ENCODE measurements at places on chromosomes 1 and 21.

DNA sequence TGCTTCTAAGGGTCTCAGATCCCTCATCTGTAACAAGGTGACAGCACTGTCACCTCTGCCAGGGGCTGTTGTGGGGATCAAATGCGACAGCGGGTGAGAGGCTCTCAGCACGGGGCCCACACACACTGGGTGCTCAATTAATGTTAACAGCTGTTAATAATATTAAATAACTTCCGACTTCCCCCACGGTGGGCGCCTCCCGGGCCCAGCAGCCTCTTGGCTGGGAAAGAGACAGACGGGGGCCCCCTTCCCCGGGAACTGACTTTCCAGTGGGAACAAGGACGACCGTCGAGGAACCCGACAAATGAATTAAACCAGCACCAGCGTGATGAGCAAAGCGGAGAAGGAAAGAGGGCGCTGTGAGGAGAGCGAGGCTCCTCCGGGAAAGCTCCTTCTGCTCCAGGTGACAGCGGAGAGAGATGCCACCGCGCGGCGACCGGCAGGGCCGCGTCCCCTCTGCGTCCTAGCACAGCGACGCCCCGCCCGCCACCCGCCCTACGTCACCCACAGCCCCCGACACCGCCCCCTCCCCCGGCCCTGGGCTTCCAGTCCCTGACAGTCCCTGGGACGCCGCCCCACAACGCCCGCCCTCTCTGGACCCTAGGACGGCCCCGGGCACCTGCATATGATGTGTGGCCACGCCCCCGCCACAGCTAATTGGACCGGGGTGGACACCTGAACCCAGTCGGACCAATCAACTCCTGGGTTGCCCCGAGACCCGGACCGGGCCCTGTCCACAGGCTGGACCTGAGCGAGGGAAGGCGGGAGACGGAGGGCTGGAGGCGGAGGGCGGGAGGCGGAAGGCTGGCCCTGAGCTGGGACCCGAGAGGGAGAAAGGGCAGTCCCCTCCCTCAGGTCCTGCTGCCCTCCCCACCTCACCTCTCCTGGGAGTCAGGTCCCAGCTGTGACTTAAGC, 38.2 kb downstream of the MATN1 start:
- DNase-seq: peak; percentile 100

DNA sequence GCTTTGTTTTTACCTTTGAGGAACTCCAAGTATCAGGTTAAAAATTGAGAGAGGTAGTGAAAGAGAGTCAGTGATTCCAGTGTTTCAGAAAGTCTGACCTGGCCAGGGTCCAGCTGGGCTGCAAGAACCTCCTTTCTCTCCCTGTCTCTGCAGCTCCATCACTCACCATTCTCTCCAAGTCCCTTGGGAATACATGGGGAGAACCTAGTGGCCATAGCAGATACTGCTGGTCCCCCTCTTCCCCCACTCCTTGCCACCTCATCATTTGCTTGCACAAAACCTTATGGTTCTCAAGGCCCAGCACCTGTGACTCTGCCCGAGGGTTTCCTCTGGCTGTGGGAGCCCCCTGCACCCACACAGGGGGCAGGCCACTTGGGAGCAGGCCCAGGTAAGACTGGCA, 279.5 kb downstream of the KIF26B start:
- no peak for DNase-seq

- no peak for DNase-seq
These were observed 107.5 kb downstream of the ODF2L start for GRCh38 chr1:86288586-86289147.

GRCh38 chr21:35138665-35139381, 89.7 kb upstream of the RUNX1 start:
- DNase-seq: no peak

DNA sequence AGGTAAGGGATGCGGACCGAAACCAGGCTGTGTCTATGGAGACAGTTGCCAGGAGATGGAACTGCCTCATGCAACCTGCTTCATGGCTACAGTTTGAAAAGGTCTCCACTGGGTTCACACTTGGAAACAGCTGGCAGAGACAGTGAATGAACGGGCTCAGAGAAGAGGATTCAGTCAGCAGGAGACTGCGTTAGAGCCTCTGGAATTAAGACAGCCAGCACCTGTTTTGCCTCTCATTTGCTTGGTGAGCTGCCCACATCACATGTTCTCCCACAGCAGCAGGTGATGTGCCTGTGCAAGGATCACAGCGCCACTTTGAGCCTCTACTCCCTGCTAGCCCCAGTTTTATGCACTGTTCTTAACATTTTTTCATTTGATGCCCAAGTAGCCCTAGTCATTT, 321.0 kb downstream of the PLPP3 start:
- no peak for DNase-seq

DNA sequence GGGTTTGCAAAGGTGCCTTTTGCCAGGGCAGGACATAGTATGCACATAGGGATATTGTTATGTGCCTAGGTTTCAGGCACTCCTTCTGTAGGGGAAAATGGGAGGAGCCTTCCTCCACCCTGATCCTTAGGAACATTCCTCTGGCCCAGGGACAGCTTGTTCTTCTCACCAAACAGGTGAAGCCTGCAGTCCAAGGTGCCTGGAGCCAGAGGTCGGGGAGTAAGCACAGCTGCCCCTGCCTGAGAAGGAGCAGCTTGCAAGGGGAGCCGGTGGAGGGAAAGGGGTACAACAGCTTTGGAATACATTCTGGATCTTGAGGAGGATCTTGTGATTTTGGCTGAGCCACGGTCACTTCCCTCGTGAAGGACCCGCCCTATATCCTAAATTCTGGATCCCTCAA, 82.4 kb upstream of the CD1D start:
- no peak for DNase-seq

DNA sequence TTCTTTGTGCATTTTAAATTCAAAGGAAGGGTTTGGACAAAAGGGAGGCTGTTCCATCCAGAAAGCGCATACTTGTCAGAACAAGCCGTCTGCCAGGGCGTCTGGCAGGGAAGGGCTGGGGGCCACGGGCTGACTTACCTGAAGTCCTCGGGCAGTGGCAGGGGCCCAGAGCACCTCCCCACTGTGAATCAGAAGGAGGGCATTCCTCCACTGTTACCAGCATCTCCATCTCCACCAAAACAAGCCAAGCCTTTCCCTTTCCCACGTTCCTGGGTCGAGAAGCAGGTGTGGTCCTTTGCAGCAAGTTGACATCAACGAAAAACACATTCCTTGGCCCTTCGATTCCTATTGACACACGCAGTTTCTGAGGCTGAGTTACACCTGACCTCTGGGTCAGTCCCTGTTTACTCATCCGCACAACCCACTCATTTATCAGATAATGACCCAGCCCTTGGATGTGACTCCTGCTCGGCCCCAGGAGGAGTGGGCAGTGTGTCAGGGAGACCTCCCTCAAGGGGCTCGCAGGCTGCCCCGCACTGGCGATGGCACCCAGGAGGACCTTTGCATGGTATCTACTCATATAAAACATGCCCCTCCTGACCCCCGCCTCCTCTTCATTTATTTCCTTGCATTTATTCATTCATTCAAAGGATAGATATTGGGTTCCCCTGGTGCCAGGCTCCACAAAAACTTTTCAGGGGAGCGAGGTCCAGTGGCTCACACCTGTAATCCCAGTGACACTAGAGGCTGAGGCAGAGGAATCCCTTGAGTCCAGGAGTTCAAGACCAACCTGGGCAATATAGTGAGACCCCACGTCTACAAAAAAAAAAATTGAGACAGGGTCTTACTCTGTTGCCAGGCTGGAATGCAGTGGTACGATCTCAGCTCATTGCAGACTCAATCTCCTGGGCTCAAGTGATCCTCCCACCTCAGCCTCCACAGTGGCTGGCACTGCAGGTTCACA, 60.2 kb downstream of the TOMM20 start:
- DNase-seq: no peak

- DNase-seq: no peak
These were observed 1420.4 kb upstream of the PRMT6 start for GRCh38 chr1:105636052-105636451.

GRCh38 chr1:56532350-56532683, 47.0 kb downstream of the PLPP3 start:
- DNase-seq: no peak

DNA sequence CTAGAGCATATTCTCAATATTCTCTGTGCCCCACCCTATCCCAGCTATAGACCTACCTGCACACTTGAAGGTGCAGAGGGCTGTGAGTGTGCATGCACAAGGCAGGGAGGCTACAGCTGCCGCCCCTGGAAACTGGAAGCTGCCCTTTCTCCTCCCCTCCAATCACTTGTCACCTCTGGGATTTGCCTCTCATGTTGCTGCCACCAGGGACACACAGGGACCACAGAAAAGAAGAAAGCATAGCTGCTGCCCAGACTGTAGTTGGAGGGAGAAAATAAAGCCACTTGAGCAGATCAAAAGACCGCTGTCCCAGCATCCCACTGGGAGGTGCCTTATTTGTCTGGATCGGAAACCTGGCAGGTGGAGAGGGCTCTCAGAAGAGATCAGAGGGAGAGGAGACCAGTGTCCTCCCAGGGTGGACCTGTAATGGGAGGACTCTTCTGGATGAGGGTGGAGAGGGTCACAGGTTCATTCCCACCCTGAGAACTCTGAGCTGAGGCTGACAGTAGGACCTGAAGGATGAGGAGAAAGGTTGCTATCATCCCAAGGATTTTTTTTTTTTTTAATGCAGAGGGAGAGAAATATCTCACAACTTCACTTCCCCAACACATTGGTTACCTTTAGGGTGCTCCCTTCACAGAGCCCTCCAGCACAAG, 7.6 kb upstream of the INPP5B start:
- DNase-seq: peak; percentile 37

- no peak for DNase-seq
These were observed 764.8 kb downstream of the ADGRL2 start for GRCh38 chr1:82565546-82565945.

GRCh38 chr1:155136748-155137147, 1.1 kb downstream of the SLC50A1 start:
- DNase-seq: no peak

GRCh38 chr1:95023399-95024043, 49.2 kb downstream of the ALG14 start:
- no peak for DNase-seq

DNA sequence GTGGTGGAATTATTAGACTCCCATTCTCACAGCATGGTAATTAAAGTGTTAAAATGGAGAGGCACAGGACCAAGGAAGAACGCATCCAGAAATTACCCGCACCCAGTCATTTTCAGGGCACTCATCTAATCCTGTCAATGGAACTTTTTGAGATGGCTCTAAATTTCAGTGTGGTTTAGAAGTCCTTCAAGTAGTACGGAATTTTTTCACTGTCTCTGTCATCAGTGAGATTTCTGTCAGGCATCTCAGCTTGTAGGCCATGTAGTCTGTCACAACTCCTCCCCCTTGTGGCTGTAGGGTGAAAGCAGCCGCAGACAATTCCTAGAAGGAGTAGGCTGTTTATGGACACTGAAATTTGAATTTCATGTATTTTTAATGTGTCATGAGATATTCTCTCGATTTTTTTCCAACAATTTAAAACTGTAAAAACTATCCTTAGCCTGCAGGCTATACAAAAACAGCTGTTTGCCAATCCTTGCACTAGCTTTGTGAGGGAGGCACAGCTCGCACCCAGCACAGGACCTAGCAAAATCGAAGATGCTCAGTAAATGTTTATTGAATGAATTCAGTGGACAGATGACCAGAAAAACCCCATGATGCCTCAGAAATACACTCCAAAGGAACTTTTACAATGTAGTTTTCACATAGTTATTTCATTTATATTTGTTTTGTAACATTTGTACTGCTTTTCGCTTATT, 6.6 kb upstream of the NUP133 start:
- peak; percentile 57 for DNase-seq

DNA sequence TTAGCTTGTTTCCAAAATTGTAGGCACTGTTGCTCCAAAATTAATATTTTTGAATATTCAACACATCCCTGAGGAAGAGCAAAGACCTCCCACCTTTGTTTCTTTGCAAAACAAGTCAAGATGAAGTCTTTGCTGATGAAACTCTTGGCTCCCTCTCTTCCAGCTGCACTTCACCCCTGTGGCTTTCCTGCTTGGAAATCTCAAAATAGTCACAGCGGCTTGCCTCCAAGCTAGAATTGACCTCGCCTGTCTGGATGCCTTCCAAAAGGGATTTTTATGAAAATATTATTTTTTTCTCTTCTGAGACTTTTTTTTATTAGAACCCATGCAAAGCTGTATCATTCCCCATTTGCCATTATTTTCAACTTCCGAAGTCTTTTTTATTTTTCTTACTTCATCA, 71.1 kb upstream of the MROH9 start:
- DNase-seq: no peak

DNA sequence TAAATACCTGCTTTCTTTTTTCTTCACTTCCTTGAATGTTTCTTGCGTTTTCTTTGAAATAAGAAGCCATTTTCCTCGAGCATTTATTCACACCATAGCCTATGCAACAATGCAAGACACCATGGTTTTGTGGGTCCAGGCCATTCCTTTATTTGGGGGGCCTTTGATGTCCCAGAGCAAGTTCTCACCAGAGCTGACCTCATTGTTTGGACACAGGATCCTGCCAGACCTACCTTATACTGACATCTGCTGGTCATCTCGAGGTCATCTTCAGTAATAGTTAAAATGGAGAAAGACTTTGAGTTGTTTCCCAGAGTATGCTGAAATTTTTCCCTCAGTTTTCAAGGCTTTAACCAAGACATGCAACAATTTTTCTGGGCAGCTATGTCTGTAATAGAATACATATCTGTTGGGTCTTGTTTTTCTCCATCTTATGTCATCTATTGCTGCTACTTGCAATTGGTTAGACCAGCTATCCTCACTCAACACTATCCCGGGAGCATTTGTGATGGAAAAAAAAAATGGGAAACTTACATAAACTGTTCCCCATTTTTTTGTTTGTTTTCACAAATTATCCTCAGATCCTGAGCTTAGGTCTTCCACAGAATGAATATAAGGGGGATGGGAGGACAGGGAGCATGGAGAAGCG, 34.0 kb upstream of the BACE2 start:
- no peak for DNase-seq

DNA sequence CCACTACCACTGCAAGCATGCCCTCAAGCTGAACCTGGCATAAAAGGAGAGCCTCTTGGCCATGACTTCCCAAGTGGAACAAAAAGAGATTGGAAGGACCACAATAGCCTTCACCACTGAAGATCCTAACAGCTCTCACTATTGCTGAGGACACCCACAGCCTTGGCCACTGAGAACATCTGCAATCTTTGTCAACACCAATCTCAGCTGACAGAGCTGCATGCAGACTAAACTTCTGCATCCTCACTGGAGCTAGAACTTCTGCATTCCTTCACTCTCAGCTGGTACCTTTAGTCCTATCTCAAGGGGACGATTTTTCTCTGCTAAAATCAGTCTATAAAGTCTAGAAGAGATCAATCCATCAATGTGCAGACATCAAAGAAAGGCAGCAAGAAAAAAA, 8.3 kb upstream of the FCRL2 start:
- DNase-seq: no peak

GRCh38 chr1:57424231-57425027, 569 bp upstream of the DAB1 start:
- DNase-seq: peak; percentile 85

GRCh38 chr1:226674892-226675714, 64.0 kb downstream of the ITPKB start:
- no peak for DNase-seq
